T1000 (cell line): ENCODE measurements at places on chromosomes 5 and 9.
A peak's percentile ranks its signal among the peaks of the same experiment; 100 is the strongest.

- DNase-seq: no peak
Measured at GRCh38 chr9:93236541-93237206, 52.7 kb downstream of the WNK2 start.

DNA sequence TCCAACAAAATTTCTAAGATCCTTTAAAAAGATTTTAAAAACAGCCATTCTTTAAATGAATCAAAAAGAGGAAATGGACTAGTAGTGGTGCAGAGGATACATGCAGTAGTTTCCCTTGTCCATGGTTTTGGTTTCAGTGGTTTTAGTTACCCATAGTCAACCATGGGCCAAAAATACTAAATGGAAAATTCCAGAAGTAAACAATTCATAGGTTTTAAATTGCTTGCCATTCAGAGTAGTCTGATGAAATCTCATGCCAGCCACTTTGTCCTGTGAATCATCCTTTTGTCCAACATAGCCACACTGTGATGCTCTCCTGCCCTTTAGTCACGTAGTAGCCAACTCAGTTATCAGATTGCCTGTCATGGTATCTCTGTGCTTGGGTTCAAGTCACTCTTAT lies 286.1 kb downstream of the ANXA1 start:
- no peak for DNase-seq

- no peak for DNase-seq
Measured at GRCh38 chr5:24364711-24365110, 280.1 kb downstream of the CDH10 start.

DNA sequence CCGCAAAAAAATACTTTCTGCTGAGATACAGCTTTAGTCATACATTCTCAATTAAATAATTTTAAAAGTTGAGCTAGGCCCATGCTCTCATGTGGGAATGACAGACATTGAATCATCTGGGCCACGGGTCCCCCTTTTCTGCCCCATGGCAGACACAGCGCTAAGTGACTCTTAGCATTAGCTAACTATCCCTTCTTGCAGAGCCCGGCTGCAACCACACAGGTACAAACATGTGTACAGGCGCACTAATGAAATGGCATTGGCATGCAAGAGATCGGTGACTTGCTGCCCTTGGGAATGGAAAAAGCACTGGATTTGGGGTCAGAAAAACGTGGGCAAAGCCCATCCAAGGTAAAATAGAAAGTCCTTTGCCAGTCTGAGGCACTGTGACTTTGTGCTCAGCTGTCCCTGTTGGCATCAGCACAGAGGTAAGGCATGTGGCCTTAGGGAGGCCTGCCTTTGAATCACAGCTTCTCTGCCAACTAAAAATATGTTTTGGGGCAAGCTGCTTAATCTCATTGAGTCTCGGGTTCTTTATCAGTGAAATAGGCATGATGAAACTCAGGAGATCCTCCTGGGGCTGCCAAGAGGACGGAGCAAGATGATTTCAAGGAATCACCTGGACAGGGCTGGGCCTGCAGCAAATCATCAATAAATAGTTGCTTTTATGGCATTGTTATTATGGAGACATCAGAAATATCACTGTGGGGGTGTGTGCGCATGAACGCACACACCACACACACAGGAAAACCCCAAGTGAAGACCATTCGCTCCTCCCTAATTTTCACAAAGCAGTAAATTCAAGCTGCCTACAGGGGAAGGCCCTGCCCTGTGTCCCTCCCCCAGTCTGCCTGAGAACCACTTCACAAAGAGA lies 54.2 kb downstream of the WHRN start:
- no peak for DNase-seq

- DNase-seq: no peak
Measured at GRCh38 chr9:134861595-134862334, 18.8 kb upstream of the FCN2 start.

GRCh38 chr5:68898951-68899471 lies 194.8 kb upstream of the SLC30A5 start:
- DNase-seq: peak; percentile 47

- no peak for DNase-seq
Measured at GRCh38 chr9:35526087-35526801, 36.3 kb downstream of the RUSC2 start.

GRCh38 chr5:39605588-39606575 lies 181.1 kb upstream of the DAB2 start:
- no peak for DNase-seq

GRCh38 chr9:105245029-105245890 lies 809 bp downstream of the SLC44A1 start:
- no peak for DNase-seq

DNA sequence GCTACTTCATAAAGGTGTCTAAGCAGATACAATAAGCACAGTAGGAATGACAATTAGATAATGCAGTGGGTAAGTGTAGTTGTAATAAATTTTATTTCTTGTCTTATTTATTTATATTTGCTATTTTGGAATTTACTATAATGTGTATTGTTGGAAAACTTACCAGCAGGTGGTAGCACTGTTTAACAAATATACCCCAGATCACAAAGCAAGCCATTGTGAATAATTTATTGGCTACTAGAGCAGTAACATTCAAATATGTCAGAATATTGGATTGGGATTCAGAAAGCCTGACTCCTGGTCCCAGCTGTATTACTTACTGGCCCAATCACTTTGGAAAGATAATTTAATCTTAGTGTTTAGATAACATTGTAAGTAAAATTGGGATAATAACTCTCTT lies 78.0 kb downstream of the ISOC1 start:
- no peak for DNase-seq

DNA sequence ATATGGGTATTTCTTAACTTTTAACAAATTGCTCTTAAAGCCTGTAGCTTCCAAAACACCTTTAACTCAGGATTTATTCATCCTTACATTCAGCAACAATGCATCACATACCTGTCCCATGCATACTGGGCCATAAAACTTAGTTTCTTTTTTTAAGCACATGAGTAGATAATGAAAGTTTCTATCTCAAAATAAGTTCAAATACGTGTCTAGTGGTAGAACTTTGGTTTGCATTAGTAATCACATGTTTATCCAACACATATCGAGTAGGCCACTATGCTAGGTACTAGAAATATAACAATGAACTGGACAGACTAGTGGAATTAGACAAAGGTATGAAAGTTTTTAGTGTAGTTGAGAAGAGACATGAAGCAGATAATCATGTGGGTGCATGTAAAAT lies 99.6 kb downstream of the DOCK2 start:
- no peak for DNase-seq

DNA sequence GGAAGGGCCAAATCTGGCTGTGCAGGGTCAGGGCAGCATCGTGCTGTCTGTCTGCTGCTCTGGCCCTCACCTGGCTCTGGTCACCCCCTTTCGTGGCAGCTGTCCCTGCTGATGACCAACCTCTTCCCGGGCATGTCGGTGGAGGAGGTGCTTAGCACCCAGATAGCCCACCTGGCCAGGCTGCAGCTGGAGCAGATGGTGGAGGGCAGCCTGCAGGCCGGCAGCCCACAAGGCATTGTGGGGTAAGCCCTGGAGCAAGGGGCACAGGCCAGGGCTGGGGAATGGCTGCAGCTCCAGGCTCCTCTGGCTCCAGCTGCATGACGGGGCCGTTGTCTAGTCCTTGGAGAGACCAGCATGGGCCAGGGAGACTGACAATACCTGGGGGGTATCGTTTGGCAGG lies 8.2 kb downstream of the TOR2A start:
- no peak for DNase-seq

- no peak for DNase-seq
Measured at GRCh38 chr9:128781187-128782070, 5.6 kb upstream of the TBC1D13 start.

DNA sequence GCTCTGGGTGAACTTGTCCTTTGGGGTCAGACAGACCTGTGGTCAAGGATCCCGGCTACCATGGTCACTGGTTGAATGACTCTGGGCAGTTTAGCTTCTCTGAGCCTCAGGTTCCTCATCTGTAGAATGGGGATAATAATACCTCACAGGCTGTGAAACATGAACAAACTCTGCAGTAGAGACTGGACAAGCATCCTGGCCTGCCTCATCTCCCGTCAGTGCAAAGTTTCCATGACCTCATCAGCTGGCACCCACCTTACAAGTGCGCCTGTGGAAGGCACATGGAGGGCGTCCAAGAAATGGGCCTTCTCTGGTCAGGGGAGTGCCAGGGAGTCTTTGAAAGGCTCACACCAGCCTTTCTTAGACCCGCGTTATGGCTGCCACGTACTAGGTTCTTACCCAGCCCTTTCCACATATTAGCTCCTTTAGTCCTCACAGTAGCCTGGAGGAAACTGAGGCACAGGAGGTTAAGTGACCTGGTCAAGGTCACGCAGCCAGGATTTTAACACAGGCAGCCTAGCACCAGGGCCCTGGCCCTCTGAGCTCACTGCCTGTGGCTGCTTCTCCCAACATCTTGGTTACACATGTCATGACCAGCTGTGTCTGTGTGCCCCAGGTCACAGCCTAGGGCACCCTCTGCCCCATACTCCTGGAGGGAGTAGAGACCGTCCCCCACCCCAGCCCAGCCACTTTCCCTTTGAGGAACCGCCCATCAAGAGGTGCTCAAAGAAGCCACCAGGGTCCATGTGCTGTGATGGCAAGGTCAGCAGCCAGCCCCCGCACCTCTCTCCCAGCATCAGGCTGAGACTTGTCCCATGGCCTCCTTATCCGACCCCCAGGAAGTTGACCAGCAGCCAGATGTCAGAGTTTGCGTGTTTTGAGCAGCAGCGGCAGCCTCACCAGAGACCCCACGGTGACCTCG lies 39.4 kb upstream of the RPL26L1 start:
- no peak for DNase-seq

DNA sequence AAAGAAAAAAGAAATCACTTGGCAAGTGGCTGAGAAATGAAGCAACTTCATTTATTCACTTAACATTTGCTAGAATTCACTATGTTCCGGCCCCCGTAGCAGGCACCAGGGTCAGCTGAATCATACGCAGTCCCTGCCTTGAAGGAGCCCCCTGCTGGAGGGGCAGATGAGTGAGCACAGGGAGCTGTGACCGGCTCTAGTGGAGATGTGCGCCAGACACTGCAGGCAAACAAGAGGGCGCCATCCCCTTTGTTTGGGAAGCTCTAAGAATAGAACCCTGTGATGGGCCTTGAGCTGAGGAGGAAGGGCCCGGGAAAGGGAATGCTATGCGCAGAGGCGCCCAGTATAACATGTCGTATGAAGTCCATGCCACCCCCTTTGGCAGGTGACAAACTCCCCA lies 20.2 kb upstream of the RPL26L1 start:
- no peak for DNase-seq
